ENCODE measurements at places on chromosomes 6 and 20.

- no peak for DNase-seq
These were observed 76.3 kb downstream of the FARS2 start for GRCh38 chr6:5337573-5337972.

DNA sequence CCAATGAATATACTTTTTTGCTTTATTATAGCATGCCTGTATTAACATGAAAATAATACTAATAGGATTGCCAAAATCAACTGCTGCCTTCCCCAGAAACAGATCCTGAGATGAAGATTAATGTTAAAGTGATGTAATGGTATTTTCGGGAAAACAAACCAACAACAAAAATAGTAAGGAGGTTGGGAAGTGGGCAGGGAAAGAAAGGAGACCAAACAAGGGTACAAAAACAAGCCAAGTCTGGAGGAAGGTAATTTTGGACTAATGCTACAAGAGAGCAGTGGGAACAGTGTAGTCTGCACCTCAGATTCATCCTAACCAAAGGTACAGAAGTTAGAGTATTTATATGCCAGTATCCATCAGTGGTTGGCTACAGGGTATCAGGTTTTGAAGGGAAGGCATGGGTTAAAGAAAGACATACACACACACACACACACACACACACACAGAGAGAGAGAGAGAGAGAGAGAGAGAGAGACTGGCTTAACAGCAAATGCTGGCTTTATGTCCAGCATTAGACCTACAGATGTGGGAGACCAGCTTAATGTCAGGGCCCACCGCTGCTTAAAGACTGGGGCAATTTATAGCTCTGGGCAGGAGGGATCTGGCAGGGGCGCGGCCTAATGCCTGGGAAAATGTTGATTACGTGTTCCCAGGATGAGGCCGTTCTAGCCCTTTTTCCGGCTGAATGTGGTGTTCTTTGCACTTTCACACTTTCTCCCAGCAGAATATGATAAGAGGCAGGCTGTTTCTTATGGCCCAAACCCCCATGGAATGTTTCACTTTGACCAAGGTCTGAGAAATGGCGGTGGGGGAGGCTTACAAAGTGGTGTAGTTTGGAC, 3.8 kb upstream of the SLC17A1 start:
- peak; percentile 17 for DNase-seq

DNA sequence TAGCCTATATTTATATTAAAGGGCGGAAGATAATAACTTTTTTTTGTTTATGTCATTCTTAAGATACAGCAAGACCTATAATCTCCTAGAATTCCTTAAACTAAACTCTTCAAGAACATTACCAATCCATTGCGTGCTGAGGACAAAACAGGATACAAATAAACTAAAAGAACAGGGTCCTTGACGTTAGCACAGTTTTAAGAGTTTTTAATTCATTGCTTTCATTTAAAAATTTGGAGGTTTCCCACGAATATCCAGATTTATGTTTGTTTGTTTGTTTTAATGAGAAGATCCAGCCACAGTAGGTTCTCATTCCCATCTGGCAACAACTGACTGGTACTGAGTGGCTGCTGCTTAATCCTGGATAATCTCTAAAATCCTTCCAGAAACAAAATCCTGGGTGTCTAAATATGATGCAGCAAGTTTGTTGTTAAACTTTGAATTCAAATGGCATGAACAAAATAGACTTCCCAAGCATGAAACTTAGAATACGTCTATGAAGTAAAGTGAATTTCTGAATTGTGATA, 153.7 kb downstream of the HACE1 start:
- no peak for DNase-seq

DNA sequence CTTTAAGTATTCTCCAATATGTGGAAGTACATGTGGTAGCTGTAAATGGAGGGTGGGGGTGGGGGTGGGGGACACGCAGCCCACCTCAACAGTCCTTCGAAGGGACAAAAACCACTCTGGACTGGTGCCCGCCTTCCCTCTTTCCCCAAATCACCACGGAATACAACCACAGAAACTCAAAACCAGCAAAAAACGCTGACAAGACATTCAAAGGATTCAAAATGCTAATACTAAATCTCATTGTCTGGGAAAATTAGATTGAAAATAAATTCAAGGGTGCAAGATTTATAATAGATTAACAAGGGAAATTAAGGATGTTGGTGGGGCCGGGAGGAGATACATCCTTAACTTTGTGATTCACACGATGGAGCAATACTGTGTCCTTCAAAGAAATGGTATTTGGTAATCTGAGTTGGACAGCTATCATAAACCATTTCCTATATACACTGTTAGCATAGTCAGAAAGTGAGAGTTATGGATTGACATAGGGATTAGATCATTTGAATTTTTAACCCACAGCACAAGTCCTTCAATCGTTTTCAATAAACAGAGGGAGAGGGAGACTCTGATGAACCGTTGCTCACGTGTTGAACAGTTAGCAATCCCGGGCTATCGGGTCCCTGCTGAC, 766 bp upstream of the TBC1D22B start:
- DNase-seq, result no peak

- no peak for DNase-seq
These were observed 134.5 kb downstream of the VEGFA start for GRCh38 chr6:43904311-43905123.

DNA sequence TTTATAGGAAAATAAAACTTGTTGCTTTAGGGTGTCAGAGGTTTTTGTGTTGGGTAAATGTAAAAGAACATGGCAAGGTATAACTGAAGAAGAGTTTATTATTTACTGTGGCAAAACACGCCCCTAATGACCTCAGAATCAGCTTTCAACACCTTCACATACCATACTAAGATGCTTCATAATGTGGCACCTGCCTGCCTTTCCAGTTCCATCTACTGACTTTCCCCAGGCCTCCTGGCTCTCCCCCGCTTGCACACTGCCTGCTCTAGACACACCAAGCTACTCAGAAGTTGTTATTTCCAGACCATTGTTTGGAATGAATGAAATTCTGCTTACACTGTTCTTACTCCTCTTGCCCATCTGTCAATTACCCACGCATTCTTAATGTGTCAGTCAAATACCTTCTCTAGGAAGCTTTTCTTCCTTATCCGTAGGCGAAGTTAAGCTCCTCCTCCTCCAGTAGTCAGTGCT, 1.8 kb downstream of the TIAM2 start:
- DNase-seq, result peak; percentile 51

DNA sequence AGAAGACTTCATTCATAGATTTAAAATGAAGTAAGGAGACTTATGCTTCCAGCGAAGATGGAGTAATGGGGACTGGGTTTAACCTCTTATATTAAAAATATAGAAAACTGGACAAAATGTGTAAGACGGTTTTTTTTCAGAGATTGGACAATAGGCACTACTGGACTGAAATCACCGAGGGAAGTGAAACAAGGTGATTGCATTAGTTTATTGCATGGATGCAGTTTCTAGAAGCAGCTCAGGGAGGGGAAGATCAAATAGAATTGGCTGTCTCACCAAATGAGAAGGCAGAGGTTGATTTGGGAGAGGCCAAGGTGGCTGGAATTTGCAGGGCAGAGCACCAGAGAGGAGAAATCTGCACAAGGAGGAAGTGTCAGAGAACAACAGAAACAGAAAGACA, 162.6 kb downstream of the DNAH8 start:
- DNase-seq, result no peak

Measured in HAP-1 (cell line).